Breast epithelium (tissue), 4 donors: ENCODE measurements at places on chromosomes 13 and 19.
A peak's percentile ranks its signal among the peaks of the same experiment; 100 is the strongest.

DNA sequence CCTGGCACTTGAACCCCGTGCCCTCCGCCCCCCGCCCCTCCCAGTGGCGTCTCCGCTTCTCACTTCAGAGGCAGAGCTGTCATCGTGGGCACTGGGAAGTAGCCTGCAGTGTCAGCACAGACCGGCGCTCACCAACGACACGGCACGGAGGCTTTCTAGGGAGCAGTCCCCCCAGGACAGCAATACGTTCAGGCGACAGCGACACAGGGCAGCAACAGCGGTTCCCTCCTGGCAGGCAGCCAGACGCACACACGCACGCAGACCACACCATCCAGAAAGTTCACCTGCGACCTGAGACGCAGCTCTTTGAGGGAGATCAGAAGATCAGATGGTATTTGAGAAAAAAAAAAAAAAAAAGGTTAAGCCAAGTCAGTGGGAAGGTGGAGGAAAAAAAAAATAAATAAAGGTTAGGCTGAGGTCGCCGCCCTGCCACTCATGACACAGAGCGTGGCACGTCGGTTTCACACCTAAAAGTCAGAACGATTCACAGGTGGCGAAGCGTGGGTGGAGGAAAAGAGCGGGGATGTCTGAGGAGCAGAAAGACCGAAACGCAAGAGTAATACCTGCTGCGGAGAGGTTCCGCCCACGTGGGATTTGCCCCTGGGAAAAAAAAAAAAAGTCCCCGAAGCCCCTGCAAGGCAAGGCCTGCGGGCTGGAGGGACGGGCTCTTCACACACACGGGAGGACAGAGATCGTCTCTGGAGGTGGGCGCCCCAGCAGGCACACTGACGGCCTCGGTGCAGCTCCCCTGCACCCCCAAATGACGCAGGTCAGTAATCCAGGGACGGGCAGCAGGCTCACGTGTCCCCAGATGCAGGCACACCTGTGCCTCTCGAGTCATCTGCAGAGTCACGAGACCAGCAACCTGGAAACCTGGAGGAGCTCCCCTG is 94.5 kb downstream of the GNG7 start:
- DNase-seq, result no peak

GRCh38 chr13:27524981-27525975 is 74.9 kb upstream of the MTIF3 start:
- no peak for DNase-seq

GRCh38 chr13:52195401-52195837 is 36.0 kb upstream of the NEK3 start:
- DNase-seq, result peak; percentile 50

- DNase-seq, result peak; percentile 98
These were observed at the start of gene FAM174C for GRCh38 chr19:1275260-1275975. TSS of gene FAM174C (plus strand) at chr19:1275530. CDS start at chr19:1275550, 20 bp downstream.

DNA sequence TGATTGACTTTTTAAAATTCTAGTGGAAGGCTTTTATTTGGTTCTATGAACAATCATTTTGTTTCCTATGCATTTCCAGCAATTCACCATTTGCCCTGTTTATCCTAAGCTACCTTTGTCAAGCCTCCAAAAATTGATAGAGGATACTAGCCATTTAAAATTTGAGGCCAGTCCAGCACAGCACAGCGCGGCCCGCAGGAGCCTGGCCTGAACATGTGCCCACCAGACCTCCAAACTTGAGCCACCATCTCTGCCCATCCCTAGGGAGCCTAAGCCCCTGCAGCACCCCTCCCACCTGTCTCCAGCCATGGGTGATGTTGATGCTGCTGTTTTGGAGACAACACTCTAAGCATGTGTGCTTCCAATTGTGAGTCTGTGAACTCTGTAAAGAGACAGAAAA is 57.5 kb downstream of the SPRYD7 start:
- DNase-seq, result no peak

DNA sequence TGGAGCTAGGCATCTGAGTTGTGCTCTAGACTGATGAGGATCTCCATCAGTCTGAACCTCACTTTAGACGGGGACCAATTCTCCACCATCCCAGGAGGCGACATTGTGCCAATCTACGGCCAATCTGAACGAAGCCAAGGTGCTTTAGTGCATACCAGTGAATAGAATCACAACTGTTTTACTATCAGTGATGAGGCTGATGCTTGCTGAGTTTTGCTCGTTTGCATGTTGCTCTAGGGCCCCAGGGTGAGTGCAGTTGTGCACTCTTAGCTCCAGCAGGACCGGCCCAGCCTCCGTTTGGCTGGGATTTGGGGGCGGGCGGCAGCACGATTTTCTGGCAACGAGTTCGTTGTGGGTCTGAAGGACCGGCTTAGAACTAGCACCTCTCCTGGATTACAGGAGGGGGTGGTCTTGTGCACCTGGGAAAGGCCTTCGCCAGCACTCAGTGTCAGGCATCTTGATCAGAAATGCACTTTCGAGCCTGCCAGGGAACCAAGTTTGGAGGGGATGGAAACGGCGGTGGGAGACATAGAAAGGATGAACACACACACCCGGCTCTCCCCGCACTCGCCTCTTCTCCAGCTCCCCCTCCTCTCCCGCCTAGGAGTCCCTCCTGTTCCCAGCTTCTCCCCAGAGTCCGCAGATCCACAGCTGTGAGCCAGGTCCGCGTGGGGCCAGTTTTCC is 4.4 kb downstream of the GSX1 start:
- DNase-seq, result no peak

DNA sequence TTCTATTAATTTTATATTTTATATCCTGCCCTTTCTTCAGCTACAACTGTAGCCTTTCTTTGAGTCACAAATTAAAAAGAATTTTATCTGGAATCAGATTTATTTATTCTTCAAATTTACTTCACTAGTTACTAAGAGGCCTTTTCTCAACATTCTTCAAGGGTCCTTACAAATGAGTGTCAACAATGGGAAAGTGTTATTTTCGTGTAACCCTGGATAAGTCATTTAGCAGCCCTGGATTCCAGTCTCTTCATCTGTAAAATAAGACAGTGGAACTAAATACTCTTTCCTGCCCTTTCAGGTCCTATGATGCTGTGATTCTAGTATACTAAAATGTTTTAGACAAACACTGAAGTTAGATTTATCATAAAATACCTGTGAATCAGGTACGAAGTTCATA is 397.0 kb downstream of the KLF12 start:
- no peak for DNase-seq

GRCh38 chr13:64633948-64634347 is 2596.2 kb downstream of the PCDH9 start:
- no peak for DNase-seq

GRCh38 chr13:46137627-46138317 is 32.9 kb upstream of the CPB2 start:
- no peak for DNase-seq

- DNase-seq, result no peak
These were observed 136.7 kb upstream of the NBEA start for GRCh38 chr13:34805347-34805746.

- no peak for DNase-seq
These were observed 9.4 kb downstream of the AP1M1 start for GRCh38 chr19:16207063-16207462.

DNA sequence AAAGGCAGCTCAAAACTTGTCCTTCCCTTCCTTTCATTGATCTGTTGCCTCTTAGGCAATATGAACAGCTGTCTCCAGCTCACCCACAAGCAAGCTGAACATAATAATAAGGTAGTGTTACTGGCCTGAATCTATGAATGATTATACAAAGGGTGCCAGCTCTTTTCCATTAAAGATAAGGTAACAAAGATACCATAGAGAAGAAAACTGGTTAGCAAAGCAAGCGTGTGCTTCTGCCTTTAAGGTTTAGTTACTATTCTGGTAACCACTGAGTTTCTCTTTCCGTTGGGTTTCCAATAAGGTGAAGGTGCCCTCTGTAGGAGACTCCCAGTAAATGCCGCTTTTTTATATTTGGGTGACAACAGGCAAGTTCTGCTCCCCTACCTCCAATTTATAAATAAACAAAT is 12.1 kb upstream of the DACH1 start:
- DNase-seq, result no peak

DNA sequence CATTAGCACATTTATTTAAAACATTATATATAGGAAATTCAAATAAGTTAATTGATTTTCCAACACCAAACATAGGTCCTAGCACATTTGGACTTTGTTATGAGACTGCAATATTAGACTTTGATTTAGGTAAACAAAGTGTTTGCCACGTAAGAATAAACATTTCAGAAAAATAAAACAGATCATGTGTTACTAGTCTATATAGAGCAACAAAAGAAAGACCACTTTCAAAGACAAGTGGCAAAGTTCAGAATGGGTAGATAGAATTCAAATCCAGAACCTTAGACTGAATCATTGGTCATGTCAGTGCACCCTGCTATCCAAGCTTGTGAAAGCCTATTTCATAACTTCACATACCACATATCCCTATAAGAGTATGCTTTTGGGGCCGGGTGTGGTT is 66.7 kb upstream of the PRR20A start:
- no peak for DNase-seq

DNA sequence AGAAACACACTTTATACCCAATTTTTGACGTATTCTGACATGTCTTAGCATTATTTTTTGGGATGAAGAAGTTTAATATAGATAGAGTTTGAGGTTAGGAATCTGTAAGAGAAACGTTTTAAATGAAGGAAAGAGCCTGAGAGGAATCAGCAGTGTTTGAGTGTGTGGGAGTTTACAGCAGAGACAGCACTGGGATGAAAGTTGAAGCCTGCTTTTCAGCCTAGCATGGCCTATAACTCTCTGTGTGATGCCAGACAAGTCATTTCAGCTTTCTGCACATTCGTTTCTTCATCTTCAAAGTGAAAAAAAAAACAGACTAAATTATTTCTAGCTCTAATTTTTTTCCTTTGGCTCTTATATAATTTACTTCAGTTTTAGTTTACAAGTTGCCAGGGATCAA is 177.1 kb downstream of the RGCC start:
- DNase-seq, result no peak

- no peak for DNase-seq
These were observed 12.2 kb downstream of the ABCC4 start for GRCh38 chr13:95289020-95289444.

- no peak for DNase-seq
These were observed 18.3 kb upstream of the TEX29 start for GRCh38 chr13:111302045-111302726.

DNA sequence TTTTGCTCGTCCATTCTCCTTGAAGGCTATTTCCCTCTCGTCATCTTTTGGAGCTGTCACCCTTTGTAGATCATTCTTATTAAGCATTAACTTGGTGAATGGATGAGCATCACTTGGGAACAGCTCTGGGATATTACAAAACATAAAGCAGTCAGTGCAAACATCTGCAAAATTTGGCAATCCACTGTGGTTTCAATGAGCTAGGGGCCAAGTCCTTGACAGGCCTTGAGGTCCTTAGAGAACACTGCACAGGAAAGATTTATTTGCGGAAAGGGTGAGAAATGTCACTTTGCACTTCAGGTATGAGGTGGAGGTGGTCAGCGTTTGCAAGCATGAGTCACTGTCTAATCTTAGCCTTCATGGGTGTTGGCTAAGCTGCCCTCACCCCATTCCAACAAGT is 239.7 kb upstream of the MAB21L1 start:
- DNase-seq, result no peak

DNA sequence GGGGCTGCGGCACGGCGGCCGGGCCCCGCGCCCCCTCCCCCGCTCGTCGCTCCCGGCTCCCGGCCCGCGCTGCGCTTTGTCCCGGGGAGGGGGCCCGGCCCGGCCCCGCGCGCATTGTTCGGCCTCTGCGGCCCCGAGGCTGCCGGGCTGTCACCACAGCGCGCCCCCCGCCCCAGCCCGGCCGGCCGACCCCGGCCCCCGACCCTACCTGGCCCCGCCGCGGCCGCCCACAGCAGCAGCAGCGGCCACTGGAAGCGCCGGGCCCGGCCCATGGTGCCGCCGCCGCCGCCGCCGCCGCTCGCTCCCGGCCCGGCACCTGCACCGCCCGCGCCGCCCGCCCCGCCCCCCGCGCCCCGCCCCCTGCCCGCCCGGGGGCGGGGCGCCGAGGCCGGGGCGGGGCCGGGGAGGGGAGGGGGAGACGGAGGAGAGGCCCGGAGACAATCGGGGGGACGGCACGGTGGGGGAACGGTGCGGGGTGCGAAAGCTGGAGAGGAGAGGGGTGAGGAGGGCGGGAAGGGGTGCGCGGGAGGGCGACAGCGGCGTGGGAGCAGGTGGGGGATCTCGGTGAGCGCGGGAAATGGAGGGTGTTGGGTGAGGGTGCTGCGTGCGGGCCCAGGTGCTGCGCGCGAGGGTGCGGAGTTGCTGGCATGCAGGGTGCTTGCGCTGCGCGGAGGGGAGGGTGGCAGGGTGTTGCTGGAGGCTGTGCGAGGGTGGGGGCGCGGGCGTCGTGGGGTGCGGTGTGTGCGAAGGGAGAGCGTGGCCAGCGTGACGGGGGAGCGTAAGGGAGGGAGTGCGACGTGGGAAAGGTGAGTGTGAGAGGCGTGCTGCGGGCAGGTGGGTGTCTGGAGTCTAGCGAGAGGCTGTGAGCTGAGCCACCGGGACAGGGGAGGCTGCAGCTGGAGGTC is at the start of gene CADM4:
TSS of gene CADM4 (minus strand) at position 332 of the 905 bp plus-strand sequence. CDS start at position 272, 60 bp downstream.
- peak; percentile 27 for DNase-seq

DNA sequence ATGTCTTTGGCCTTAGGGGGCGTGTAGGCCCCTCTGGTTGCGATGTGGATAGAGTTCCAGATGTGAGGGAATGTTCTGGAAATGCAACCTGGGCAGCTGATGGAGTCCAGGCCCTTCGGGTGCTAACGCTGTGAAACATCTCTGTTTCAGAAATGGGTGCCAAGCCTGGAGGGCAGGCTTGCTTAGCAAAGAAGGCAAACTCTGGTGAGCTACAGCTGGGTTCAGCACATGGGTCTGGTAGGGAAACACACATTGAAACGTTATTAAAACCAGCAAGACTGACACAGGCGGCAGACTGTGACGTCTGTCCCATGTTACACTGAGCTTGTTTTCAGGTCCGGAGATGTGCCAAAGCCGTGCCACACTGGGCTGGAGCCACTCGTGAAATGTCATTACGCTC is 8.6 kb upstream of the CDC16 start:
- no peak for DNase-seq

DNA sequence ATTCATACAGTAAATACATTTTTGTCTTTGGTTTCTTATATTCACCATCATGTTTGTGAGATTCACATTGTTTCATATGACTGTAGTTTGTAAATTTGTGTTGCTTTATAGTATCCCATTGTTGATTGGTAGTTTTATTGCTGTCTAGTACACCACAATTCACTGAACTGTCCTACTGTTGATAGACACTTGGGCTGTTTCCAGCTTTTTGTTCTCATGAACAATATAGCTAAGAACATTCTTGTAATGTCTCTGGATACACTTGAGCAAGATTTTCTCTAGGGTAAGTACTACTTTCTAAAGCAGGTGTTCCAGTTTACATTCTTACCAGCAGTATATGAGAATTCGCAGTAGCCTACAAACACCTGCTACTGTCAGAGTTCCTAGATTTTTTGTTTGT is 37.8 kb downstream of the SKA3 start:
- no peak for DNase-seq

DNA sequence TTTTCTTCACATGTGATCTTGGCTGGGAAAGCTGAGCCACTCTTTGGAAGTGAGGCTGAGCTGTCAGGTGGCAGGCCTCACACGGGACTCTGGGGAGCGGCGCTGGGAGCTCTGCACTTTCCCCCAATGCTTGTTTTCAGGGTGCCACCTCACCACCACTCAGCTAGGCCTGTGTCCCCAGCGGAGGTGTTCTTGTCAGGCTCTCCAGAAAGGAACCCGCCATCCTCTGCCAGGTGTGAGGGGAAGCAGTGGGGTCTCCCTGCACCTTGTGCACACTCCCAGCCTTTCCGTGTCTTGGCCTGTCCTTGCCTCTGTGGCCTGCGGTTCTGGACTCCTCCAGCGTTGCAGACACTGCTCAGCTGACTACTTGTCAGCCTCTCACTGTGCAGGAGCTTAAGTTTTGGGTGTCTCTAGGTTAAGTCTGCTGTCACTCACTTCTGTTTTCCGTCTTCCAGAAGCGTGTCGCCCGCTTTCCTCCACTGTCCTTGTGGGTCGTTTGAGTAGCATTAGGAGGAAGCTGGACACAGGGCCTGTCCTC is 51.9 kb downstream of the GGACT start:
- no peak for DNase-seq
